ENCODE measurements at places on chromosomes 3 and 15.

DNA sequence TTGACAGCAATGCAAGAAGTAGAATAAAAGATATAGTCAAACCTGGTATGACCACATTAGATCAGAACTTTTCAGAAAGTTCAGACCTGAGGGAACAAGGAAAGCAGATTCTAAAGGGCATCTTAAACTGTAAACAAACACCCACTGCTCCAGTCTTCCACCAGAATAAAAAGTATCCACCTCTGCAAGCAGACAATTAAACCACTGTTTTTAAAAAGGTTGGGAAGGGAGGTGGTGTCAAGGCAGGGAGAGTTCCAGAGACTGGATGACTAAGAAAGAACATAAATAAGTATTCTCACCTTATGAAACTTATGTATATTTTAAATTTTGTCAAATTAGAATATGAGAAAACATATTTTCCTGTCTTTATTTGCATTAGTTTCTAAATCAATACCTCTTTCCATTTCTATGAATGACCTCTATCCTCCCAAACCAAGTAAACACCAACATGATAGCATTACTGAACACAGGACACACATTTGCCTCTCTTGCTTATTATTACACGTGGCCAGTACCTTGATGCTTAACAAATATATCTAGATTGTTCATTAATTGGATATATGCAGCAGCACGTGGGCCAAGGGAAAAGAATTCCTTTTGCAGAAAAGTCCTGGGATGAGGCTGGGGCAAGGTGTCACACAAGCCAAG, 31.6 kb downstream of the PIK3CB start:
- DNase-seq = no peak

- no peak for DNase-seq
Observed at GRCh38 chr15:54998661-54999060, 198.1 kb downstream of the RSL24D1 start.

GRCh38 chr3:139299261-139300132, 44.3 kb upstream of the MRPS22 start:
- no peak for DNase-seq

DNA sequence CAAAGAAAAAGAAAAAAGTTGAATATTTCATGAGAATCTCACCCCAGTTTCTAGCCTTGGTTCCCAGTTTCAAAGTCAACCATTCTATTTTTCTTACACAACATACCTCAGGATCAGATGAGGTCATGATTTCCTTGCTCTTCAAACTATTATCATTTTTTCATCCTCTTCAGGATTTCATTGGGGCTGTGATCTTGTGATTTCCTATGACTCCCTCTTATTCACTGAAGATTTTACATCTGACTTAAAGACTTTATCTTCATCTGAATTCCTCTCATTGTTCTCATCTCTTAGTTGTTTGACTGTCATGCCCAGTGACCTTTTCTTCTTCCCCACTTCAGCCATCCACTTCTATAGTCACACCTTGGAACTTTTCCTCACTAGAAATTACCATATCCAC, 3.1 kb upstream of the C3orf33 start:
- no peak for DNase-seq

DNA sequence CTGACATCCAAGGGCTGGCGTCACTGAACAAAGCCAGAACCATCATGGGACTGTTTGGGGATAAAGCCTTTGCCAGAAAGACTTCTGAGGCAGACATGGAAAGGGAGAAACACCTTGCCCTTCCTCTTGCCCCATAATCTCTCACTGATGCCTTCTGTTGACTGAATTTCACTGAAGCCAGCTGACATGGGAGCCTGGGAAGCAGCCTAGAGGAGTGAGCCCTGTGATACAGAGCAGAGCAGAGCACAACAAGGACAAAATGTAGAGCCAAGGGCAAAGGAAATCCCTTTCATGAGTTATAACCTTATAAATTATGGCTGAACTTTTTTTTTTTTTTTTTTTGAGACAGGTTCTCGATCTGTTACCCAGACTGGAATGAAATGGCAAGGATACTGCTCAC, 9.8 kb upstream of the CNOT10 start:
- DNase-seq = no peak

DNA sequence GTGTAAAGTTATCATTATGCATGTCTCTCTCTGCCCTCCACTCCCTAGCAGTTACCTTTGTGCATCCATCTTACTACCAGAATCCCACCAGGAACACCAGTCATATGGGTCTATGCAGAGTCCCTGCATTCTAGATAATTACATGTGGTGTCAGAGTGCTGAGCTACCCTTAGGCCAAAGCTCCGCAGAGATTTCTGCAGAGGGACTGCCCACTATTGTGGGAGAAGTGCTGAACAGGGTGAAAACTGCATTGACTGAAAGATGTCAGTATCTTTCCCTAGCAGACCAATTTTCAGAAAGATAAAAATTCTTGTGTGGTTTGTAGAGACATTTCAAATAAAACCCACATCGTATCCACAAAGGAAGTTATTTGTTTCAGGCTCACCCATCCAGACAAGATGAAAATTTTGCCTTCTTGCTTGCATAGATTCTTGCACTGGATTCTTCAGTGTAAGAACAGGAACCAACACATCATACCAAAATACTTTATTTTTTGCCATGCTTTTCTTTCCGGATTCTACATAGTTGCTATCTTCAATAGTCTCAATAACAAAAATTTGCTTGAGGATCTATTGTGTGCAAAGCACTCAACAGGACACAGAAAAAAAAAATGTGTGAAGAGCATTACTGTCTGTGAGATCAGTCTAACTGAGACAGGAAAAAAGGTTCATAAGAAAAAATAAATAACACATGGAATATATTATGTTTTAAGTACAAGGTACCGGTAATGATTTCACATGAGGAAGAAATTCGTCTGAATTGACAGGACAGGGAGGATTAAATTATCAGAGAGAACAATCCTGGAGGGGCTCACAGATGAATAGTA, 32.0 kb upstream of the CCDC80 start:
- no peak for DNase-seq
